ENCODE measurements at places on chromosomes 3 and 15.

DNA sequence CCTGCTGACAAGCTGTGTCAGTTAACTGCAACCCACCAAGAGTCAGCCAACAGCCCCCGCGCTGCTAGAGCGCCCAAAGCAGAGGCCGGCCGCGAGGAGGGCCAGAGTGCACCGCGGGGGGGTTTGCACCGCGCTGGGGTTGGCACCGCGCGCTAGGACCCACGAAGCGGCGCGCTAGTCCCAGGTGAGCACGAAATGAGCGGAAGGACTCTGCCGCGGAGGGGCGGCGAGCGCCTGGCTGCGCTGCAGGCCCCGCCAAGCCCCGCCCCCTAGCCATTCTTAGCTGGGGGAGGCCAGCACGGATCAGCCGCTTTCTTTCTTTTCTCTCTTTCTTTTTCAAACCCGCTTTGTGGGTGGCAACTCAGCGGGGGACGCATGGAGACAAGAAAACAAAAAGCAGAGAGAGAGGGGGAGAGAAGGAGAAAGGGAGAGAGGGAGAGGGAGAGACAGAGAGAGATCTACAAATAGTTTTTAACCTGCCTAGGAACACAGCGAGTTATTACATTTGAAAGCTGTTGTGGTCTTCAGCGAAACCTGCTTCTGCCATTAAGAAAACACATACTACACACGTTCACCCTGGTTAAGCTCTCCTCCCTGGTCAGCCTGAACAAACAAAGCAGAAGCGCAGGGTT lies 6.9 kb upstream of the FOXB1 start:
- DNase-seq = no peak

GRCh38 chr3:43046583-43046982 lies 59.3 kb downstream of the POMGNT2 start:
- DNase-seq = no peak

DNA sequence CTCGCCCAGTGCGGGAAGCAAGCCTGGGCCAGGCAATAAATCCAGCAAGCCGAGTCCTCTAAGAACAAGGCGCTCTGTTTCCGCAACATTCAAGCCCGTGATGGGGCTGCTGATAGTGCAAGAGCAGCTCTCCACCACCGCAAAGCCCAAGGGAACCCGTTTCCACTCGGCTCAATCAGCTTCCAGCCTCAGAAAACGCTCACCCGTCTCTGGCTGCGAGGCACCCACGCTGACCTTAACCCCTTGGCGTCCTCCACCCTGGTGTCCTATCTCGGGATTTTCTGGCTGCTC lies 17.8 kb downstream of the SPATA12 start:
- DNase-seq = no peak

DNA sequence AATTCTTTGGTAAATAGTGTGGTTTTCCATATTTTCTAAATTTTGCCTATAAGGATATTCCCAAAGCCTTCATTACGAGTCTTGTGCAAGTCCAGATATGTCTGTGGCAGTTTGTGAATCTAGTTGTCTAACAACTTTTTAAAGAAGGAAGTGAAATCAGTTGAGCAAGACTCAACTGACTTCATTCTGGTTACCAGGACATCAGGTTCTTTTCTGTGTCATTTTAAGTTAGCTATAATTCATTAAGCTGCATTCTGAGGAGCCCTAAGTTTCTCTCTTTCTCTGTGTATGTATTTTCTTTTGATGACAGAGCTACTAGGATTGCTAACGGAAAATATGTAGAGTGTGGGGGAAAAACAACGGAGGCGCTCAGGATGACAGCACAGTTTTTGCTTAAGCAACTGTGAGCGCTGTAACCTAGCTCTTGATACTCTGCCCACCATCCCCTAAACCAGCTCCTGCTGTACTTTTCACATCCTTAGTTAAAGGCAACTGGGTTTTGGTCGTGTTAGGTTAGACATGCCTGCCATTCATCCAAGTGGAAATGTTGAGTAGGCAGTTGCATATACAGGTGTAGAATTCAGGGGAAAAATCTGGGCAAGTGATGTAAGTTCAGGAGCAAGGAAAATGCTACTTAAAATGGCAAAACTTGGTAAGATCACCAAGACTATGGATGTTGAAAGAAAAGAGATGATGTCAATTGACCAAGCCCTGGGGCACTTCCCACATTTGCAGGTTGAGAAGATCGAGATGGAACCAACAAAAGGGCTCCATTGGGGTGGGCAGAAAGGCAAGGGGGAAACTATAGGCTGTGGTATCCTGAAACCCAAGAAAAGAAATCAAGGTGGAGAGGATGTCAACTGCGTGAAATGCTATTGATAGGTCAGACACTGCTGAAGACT lies 9.2 kb downstream of the MFSD1 start:
- no peak for DNase-seq

GRCh38 chr3:193387596-193387995 lies 9.0 kb upstream of the ATP13A5 start:
- no peak for DNase-seq
